ENCODE measurements at places on chromosomes 11 and 22. TPM values are rescaled to one million over a fixed set of nuclear protein-coding genes. Genes with fewer than 3 reads are reported as not detected.

- H3K27ac ChIP-seq = no peak overlapping the region
- DNase-seq = peak; percentile 79
These were observed 64.7 kb upstream of the ASPHD2 start for GRCh38 chr22:26364066-26365015.

STK33 gene
- total RNA-seq = 20.6 TPM

GRCh38 chr22:40911772-40912171 is 39.4 kb upstream of the RBX1 start:
- H3K4me1 ChIP-seq = no peaks in the 10 kb centered on the region
- no peaks in the 10 kb centered on the region for H3K27me3 ChIP-seq
- no peaks in the 10 kb centered on the region for H3K36me3 ChIP-seq
- no peak overlapping the region for H3K27ac ChIP-seq
- H3K4me3 ChIP-seq = no peak overlapping the region
- DNase-seq = no peak

GRCh38 chr11:128179512-128179911 is 407.8 kb downstream of the ETS1 start:
- no peak for DNase-seq
- H3K36me3 ChIP-seq = no peaks in the 10 kb centered on the region
- H3K4me3 ChIP-seq = no peak overlapping the region
- no peaks in the 10 kb centered on the region for H3K27me3 ChIP-seq
- H3K4me1 ChIP-seq = no peaks in the 10 kb centered on the region

DNA sequence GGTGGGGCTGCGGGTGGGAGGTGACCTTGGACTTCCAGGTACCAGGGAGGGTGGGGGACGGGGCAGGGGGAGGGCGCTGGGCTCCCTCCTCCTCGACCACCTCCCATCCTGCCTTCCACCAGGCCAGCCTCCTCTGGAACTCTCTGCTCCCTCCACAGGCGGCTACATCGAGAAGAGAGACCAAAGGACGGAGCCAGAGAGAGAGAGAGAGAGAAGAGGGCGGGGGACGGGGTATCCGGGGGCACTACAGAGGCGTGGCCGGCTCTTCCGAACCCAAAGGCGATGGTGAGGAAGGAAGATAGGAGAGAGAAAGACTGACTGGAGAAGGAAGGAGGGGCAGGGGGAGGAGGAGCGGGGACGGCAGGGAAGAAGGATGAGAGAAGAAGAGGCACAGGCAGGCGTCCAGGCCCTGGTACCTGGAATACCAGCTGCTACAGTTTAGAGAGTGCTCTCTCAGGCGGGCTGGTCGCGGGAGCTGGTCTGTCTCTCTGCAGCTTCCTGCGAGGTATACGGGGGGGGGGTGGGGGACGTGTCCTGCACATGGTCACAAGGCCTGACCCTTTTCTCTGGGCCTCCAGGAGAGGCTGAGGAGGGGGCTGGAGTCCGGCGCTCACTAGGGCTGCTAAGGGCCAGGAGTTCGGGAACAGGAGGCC is 38.0 kb downstream of the IGSF9B start:
- no peak for DNase-seq
- H3K4me3 ChIP-seq = no peak overlapping the region
- no peak overlapping the region for H3K27ac ChIP-seq
- H3K36me3 ChIP-seq = no peaks in the 10 kb centered on the region
- H3K27me3 ChIP-seq = no peaks in the 10 kb centered on the region

KDM4D gene
- total RNA-seq = 0.97 TPM

- no peak overlapping the region for H3K27ac ChIP-seq
- H3K27me3 ChIP-seq = no peaks in the 10 kb centered on the region
- H3K36me3 ChIP-seq = no peaks in the 10 kb centered on the region
- H3K4me1 ChIP-seq = no peaks in the 10 kb centered on the region
- no peak overlapping the region for H3K4me3 ChIP-seq
- DNase-seq = no peak
These were observed 51.7 kb upstream of the PAK1 start for GRCh38 chr11:77525455-77526091.
